ENCODE measurements at places on chromosomes 12 and 14.

GRCh38 chr14:68127166-68127565 is 307.6 kb downstream of the RAD51B start:
- DNase-seq: no peak

DNA sequence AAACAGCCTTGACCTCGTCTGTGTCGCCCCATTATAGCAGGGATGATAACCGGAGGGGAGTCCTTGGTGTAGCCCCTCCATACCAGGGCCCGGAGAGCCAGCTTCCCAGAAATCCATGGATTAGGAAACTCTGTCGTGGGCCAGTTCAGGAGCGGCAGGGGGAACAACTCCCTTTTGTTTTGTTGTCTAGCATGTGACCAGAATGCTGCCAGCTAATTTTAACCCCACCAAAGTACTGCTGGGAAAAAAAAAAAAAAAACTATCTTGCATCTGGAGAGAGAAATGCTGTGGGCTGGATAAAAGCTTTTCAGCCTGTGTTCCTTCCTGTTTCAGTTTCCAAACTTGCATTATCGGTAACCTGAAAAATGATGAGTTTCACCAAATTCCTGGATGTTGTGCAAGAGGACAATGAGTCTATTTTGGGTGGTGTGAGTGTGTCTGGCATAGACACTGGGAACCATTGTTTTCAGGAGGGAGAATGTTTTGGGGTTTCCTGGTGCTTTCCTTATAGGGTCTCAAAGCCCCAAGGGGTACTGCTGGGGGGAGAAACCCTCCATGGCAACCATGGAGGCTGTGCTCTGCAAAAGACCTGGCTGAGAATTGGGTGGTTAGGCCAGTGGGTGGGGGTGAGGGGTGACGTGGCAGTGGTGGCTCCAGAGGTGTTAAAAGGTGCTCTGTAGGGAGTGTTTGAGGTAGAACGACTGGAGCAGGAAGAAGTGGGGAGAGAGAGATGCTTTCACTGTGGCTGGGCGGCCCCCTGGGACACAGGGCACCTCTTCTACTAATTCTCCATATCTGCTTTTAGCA is 14.9 kb upstream of the IRF2BPL start:
- no peak for DNase-seq

DNA sequence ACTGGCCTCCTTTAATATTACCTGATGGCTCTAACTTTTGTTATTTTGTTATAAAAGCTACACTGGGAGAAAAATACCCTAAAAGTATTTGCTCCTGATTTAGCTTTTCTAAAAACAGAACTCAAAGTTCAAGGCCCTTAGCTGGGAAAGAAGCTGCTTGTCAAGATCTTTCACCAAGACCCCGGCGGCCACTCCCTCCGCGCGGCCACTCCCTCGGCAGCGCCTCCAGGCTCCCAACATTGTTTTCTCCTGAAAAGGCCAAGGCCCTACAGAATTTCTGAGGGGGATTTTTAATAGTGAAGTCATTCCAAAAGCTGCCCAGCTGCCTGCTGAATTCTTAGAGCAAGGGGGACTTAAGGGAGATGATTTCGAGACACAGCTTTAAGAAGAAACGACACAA is 96.4 kb downstream of the NTN4 start:
- no peak for DNase-seq

DNA sequence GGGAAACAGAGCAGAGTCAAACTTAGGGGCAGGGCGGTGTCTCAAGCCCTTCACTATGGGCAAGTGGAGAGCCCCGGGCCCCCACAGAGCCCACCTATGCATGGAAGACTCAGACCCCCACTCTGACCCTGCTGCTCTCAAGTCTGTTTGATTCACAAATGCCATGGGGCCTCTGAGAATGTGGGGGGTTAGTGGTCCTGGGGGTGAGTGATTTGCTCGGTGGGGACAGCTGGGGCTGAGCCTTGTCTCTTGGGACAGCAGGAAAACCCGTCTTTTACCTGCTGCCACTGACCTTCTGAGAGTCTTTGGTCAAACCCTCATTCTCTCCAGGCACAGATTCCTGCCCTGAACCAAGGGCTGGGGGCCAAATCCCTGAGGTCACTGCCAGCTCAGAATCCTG is 201.0 kb upstream of the RTL1 start:
- no peak for DNase-seq

GRCh38 chr14:64680013-64680713 is 24.1 kb upstream of the PLEKHG3 start:
- DNase-seq: no peak

DNA sequence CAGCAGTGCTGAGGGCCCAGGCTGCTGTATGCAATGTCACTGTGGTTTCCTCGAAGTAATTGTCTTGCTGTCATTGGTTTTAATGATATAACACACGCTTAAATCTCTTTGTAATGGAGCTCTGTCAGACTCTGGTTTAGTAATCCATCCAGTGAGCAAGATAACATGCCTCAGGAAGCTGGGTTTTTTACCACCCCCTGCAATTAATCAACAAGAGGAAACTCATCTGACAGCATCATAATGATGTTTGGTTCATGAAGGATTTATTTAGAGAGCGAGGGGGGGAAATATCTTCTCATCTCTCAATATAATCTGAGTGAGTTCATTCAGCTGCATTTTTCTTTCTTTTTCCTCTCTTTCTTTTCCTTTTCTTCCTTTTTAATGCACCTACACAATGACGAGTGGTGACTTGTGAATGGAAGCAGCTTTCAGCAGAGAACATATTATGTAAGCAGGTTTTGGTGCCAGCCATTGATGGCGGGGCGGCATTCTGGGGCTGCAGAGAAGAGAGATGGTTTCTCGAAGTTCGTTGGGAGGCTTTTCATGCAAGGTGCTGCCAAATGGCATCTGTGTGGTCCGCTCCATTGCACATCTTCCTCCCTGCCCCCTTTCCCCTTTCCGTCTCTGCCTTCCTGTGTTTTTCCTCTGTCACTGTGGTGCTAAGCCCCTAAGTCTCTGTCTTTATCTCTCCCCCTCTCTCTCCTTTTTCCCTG is 6.7 kb downstream of the RPH3A start:
- DNase-seq: no peak

- no peak for DNase-seq
These were observed 96.0 kb upstream of the PCED1B start for GRCh38 chr12:46983393-46983793.

- DNase-seq: no peak
These were observed 6.6 kb downstream of the HIF1A start for GRCh38 chr14:61701946-61702345.

DNA sequence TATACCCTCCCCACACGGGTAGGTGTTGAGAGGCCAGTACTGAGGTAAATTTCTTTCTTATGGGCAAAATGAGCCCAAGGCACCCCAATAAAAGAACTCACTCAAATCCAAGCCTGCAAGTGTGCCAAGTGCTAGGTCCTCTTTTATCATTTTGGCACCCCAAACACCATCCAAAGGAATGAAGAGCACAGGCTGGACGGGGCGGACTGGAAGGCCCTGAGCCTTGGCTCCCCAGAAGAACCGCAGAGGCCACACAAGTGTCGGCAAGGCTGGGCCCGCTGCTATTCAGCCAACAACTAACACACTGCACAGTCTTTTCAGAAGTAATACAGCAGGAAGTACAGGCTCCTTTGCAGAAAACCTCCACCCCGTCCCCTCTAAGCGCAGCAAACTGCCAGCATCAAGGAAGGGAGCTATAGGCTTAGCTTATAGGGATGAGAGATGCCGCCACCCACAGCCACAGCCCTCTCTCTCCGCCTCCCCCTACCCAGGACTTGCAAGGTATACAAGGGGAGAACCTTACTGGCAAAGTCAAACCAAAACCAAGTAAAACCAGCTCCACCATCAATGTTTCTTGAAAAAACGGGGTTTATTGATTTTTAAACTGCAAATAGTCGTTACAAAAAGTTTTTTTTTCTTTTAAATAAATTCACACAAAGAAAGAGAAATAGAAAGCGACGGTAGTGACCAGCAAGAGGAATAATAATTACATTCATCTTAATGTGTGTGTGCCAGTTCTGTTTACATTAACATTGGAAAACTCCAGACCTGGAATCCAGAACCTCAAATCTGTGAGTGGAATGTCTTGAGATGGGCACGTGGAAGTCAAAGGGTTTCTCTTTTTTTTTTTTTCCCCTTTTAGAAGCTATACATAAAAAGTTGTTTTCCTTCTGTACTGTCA is 5.5 kb downstream of the ZFP36L1 start:
- DNase-seq: no peak

DNA sequence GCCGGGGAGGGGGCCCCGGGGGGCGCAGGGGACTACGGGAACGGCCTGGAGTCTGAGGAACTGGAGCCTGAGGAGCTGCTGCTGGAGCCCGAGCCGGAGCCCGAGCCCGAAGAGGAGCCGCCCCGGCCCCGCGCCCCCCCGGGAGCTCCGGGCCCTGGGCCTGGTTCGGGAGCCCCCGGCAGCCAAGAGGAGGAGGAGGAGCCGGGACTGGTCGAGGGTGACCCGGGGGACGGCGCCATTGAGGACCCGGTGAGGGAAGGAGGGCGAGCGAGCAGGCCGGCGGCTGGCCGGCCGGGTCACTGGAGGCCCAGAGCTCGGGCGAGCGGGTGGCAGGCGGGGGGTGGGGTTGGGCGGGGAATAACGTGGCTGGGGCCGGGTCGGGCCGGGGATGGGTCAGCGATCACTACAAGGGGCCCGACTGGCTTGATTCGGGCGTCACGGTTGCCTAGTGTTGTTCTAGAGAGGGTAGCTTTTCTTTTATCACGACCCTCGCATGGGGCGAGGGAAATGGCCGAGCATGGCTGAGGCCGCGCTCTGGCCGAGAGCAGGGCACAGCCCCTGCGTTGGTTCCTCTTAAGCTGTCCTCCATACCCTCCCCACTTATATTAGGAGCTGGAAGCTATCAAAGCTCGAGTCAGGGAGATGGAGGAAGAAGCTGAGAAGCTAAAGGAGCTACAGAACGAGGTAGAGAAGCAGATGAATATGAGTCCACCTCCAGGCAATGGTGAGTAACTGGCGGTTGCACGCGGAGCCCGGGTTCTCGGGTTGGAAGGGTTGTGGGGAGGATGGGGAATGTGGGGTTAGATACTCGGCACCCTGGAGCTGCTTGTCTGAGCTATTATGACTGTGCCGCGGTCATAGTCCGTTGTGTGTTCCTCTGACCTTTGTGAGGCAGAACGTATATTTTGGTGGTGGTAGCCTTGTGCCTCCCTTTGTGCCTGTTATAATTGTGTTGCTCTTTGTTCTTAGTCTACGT is 603 bp downstream of the PABPN1 start:
- no peak for DNase-seq

- DNase-seq: no peak
These were observed 12.5 kb downstream of the SYT10 start for GRCh38 chr12:33427071-33427470.

- DNase-seq: no peak
These were observed 46.7 kb downstream of the WBP11 start for GRCh38 chr12:14756334-14757143.

DNA sequence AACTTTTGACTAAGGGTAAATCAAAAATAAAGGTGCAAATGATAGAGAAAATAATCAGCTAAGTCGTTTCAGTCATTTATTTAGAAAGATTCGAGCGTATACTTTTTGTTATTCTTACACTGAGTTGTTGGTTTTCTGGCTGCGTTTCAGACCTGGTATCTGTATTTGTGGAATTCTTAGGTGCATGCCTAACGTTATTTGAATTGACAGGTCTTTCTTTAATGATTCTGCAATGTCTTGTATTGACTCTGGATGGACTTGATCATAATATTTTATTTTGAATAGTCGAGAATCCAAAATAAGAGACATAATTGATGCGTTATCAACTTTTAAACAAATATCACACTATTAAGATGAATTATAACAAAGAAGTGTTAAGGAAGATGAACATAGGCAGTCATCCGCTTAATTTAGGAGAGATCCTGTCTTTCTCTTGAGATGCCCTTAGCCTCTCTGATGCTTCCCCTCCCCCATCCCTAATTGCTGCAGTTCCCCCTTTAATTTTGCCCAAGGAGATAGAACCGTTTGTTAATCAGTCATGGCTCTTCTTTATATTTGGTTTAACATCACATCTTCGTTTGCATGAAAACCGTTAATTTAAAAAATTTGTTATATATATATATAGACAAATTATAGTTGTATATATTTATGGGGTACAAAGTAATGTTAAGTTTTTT is 1.8 kb downstream of the ALX1 start:
- DNase-seq: no peak

DNA sequence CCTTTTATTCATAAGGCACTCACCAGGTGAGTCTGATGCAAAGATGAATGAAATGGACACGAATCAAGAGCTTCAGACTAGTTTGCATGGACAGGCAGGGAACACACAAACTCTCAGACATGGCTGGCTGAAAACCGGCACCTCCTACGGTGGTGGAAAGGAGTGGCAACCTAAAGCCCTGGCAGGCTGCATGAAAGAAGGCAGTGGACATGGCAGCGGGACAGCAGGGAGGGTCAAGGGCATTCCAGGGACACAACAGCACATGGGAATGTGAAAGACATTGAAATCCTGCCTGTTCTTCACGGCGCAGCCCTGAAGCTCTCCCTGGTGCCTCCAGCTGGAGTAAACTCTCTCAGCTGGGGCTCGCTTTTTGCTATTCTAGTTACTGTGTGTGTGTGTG is 16.6 kb upstream of the LRTM2 start:
- DNase-seq: no peak

- no peak for DNase-seq
These were observed 105.8 kb upstream of the SINHCAF start for GRCh38 chr12:31431721-31432240.

DNA sequence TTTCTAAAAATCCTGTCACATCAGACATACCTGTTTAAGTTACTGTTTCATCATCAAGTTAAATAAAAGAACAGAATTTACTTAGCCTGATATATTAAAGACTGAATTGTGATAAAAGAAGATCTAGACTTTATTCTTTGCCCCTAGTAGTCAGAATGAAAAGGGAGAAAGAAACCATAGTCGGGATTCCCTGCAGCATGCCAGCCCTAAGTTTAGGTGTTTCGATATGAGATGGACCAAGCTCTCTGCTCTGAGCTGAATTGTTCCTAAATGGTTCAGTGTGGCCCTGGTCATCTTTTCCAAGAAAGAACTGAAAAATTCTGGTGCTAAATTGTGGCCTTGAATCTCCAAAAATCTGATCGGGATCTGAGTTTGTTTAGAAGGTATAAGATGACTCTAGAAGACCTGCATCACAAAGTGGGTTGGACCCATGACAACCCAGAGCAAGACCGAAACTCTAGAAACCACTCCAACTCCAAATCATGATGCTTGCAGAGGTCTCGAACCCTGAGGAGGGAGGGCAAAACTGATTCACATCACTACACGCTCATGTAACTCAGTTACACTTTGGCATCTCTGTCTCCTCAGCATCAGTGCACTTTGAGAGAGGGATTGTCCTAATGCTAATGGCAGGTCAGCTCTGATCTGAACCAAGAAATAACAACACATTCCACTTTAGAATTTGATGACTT is 15.7 kb downstream of the PTGER2 start:
- DNase-seq: no peak

GRCh38 chr12:34343345-34343744 is 321.0 kb downstream of the ALG10 start:
- DNase-seq: no peak

DNA sequence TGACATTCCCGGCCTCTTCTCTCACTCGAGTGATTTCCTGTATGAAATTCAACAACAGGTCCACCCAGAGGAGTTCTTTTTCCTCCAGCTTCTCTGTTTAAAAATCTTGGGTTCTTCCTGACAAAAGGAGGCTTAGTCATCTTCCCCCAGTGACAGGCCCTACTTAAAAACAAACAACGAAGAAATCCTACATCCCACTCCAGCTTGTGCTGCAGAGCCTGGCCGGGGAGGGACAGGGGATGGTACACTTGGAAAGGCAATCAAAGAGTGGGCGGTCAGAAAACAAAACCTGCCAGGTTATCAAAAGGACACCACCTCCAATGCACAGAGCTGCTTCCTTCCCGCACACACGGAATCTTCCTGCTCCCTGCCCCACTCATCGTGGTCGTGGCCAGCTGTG is 101.3 kb downstream of the CACNA1C start:
- DNase-seq: no peak

Data from activated naive CD8-positive, alpha-beta T cell treated with anti-CD3 and anti-CD28 coated beads, Interleukin-2, amount 50 U/mL, for 16 hours (primary cell).